Activated CD8-positive, alpha-beta memory T cell treated with anti-CD3 and anti-CD28 coated beads, Interleukin-2, amount 50 U/mL, for 4 hours (primary cell): ENCODE measurements at places on chromosomes 11 and 22.

- no peak for DNase-seq
Measured at GRCh38 chr22:44012162-44012561, 11.9 kb upstream of the PARVB start.

- DNase-seq = no peak
Measured at GRCh38 chr11:83456075-83456474, 169.9 kb upstream of the CCDC90B start.

GRCh38 chr11:121931748-121932352, 184.2 kb downstream of the BLID start:
- DNase-seq = no peak

DNA sequence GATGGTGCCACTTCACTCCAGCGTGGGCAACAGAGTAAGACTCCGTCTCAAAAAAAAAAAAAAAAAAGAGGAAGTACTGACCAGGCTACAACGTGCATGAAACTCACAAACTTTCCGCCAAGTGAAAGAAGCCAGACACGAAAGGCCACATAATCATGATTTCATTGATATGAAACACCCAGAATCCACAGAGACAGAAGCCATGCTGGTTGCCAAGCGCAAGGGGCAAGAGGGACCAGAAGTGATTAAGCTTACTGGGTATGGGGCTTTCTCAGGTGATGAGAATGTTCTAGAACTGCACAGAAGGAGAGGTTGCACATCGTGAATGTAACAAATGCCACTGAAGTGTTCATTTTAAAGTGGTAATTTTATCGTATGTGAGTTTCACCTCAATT, 60.9 kb downstream of the CELSR1 start:
- DNase-seq = no peak

GRCh38 chr11:130881475-130882137, 34.7 kb downstream of the SNX19 start:
- no peak for DNase-seq

GRCh38 chr22:41702763-41703162, 3.5 kb downstream of the MEI1 start:
- DNase-seq = no peak
